Stimulated activated CD8-positive, alpha-beta memory T cell treated with anti-CD3 and anti-CD28 coated beads, Interleukin-2, amount 100 ng/mL, for 48 hours (primary cell): ENCODE measurements at places on chromosomes 5 and 9.

DNA sequence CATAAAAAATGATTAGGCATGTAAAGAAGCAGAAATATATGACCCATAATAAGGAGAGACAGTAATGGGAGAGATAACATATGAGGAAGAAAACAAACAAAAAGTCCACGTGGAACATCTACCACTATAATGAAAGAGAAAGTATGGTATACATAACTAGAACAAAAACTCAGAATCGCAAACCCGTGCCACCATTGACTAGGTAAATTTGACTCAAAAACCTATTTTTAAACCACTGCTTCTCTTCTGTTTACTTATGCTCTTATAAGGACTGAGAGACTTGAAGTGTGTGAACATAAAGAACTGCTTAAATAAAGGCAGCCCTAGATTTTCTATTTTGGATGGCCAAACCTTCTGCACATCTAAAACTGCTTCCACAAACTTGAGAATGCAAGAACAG, 330.7 kb downstream of the CAAP1 start:
- DNase-seq = no peak

DNA sequence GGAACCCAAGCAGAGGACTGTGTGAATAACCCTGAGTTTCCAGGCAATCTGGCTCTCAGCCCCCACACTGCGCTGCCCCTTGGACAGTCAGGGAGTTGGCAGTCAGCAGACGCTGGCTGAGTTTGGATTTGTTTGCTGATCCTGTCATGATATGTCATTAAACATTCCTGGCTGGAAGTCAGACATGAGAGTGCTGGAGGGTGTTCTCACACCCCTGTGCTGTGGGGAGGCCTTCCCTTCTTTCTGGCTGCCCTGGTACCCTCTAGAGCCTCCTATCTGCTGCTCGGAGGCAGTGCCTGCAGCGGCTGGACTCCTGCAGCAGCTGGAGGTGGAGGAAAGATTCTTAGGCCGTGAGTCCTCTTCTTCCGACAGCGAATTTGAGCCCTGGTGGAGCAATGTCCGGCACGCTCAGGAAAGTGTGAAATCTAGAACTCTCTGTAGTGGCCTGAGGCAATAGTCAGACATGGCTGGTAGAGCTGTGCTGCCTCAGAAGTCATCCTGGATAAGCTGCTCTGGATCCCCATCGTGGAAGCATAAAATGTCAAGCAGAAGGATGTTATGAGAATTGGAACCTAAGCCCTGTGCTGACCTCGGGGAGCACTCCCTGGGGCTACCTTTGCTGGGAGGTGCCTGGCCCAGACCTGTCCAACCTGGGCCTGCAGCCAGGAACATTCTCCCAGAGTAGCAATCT, 72.0 kb downstream of the PDE8B start:
- DNase-seq = no peak

GRCh38 chr5:15105799-15106393, 234.3 kb upstream of the ANKH start:
- DNase-seq = no peak

DNA sequence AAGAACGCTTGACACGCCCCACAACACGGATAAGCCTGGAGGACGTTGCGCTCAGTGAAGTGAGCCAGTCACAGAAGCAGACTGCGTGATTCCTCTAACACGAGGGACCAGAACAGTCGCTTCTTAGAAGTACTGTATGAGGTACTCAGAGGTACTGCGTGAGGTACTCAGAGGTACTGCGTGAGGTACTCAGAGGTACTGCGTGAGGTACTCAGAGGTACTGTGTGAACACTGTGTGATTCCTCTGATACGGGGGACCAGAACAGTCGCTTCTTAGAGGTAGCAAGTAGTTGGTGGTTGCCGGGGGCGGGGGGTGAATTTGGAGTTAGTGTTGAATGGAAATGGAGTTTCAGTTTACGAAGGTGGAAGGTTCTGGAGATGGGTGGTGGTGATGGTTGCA, 5.8 kb downstream of the NDUFS6 start:
- DNase-seq = no peak

- no peak for DNase-seq
Measured at GRCh38 chr9:18605766-18606180, 131.8 kb downstream of the ADAMTSL1 start.

DNA sequence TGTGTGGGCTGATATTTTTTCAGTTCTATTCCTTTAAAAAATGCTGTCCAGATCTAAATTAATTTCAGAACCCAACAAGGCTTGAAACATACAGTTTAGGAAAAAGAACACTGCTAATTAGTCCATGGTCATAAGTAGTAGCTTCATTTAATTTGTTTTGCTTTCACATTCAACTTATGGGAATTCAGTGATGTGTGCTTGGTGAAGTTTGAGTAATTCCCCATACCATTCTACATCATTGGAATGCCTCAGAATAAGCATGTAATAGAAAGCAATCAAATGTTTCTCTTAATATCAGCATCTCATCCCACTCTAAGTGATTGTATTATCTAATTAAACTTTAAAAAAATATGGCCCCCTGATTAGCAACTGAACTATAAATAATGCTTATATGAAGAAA, 2.7 kb downstream of the CNTLN start:
- no peak for DNase-seq

DNA sequence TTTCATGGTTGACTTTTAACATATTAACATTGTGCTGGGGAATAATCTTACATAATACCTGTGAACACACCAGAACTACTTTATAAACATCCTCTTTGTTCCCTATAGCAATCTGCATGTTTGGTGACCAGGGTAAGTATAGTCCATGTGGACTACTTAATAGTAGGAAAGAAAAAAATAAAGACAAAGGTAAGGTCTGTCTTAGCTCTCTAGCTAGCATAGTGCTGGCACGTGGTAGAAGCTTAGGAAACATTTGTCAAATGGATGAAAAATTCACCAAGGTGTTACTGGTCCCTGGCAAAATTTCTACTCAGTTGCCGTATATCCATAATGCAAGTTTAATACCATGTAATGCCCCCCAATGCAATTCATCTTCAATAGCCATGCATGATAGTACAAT, 78.6 kb upstream of the ABCA1 start:
- DNase-seq = no peak

- no peak for DNase-seq
Measured at GRCh38 chr5:22751536-22751935, 101.6 kb downstream of the CDH12 start.

- DNase-seq = no peak
Measured at GRCh38 chr9:131625790-131626670, 80.7 kb downstream of the PRRT1B start.

DNA sequence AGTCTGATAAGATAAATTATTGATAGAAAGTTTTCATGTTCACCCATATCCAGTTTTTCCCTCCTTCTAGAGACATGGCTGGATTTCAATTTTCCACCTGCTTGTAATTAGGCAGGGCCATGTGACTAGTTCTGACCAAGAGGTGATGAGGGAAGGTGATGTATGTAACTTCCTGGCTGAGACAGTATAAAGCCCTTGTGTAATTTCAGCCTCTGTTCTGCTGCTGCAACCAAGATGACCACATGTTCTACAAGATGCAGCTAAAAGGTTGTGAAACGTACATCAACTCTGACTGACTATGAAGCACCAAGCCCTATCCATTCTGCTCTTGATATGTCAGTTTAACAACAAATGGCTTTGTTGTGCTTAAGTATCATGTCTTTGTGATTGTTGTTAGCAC, 376.5 kb upstream of the DAB2 start:
- no peak for DNase-seq

DNA sequence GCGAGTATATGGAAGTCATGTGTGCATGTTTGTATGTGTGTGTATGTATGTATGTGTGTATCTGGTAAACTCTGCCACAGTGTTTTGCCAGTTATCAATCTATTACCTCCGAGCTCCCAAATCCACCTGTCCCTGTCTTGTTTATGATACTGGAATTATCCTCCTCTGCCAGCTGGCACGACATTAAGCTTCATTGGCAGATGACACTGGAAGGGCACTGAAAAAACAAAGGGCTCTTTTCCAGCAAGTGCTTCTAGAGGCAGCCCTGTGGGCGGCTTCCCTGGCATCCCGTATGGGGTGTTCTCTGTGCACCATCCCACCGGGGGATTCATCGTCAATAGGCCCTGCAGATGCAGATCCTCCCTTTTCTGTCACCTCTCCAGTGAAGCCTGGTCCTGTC, 221.5 kb downstream of the MSX2 start:
- DNase-seq = no peak

GRCh38 chr5:147093138-147093537, 141.7 kb upstream of the STK32A start:
- DNase-seq = no peak

DNA sequence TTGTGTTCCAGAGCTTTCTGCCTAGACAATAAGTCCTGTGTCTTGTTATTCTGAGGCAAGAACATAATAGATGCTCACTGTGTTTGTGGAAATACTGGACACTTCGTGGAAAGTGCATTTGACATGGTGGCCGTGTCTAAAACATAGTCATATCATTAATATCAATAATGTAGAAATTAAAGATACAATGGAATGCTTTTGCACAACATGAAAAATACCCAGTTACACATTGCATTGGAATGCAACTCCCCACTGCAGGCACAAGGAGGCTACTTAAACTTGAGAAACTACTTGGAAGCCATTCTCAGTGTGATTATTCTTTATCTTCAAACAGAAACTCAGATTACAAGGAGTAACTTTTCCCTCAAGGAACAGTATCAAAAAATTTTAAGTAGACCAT, 145.3 kb upstream of the ZNF462 start:
- DNase-seq = no peak

DNA sequence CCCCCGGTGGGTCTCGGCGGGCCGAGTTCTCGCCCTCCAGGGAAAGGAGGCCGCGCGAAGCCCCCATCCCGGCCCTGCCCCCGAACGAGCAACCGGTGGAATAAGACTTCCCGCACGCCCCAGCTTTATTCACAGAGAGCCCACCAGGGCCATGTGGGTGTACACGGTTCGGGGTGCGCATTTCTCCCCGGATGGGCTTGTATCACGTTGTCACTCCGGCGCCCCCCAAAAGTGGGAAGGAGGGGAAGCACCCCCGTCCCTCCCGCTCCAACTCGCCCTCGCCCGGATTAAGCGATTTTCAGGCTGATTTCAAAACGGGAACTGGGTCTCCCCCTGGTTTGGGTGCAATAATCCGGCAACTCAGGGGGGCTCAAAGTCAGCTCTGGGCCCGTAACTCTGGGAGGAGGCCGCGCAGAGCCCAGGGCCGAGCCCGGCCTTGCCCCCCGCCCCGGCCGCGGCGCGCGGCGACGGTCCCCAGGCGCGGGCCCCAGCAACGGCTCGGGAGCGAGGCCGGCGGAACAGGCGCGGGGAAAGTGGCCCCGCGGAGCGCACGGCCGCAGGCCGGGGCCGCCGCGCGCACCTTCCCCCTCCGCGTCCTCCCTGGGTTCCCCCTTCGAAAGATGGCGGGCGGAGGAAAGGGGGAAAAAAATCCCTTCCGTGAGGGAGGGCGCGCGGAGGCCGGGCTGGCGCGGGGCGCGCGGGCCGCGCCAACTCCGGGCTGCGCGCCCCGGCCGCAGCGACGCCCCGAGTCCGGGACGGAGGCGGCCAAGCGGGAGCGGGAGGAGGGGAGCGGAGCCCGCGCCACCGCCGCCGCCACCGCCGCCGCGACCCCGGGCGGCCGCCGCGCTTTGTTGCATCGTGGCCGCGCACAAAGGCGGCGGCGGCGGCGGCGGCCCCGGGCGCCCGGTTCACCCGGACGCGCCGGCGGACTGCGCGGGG, 644 bp downstream of the BRD3 start:
- peak; percentile 22 for DNase-seq

DNA sequence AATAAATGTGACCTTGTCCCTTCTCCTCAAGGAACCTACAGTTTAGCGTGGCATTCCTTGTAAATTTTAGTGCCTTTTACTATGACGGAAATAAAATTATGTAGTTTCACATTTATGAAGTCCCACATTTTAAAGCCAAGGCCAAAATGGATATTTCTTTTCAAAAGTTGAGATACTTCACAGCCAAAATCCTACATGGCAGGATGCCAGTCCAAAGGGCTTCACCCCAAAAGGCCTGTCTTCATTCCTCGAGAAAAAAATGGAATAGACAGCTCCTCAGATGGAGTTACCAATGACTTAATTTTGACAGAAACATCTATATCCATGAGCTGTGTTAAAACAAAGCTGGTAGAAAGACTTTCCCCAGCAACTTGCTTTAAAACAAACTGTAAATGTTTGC, 211.2 kb downstream of the GLIS3 start:
- DNase-seq = no peak

- DNase-seq = no peak
Measured at GRCh38 chr9:123540457-123540856, 184.5 kb downstream of the CRB2 start.

DNA sequence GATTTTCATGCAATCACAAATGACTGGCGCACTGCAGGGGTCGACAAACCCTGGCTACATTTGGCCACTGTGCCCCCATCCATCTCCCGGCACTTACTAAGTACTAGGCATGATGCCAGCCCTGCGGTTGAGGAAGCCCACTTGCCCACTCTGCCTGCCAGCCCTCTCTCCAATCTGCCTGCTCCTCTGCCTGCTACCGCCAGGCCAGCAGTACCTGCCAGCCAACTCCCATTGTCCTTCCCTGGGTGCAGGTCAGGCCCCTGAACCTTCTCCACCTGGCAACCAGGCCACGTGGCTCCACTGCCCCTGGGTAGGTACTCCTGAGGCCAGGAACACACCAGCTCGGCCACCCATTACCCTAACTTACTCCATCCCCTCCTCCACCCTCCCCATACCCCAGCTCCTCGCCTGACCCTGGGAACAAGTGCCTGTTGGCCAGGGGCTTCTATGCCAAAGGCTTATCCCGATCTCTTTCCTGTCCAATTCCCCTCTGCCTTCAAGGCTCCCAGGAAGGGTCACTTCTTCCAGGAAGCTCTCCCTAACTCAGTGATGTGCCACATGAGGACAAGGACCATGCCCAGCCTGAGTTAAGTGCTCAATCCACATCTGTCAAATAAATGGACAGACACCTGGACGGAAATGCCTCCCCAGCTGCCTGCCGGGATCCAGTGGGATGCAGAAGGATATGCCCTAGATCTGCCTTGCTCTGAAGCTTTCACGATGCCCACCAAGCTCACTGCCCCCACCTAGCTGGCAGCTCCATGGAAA, 6.6 kb downstream of the EEIG1 start:
- DNase-seq = no peak

- no peak for DNase-seq
Measured at GRCh38 chr5:129199308-129199707, 104.8 kb downstream of the ISOC1 start.

DNA sequence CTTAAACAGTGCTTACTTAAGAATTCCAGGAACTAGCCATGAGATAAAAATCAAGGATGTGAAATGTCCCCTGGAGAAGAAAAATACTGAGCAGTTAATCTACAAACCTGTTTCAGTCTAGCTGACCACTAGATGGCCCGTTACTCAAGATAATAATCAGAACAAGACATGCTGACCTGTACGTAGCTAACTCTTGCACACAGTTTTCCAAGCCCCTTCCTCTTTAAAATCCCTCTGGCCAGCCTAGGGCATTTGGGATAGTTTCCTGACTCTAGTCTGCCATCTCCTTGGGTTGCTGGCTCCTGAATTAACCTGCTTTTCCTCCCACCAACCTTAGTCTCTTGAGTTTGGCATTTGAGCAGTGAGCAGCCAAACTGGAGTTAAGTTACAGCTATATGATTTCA, 59.2 kb upstream of the TRAF1 start:
- DNase-seq = no peak
